Osteocyte (in vitro differentiated cells): ENCODE measurements at places on chromosomes 4 and X.

- H3K4me1 ChIP-seq = peaks cover 4% of the 10 kb centered on the region
- no peak overlapping the region for H3K27ac ChIP-seq
- H3K27me3 ChIP-seq = peaks cover 41% of the 10 kb centered on the region
- no peak for DNase-seq
- no peak overlapping the region for H3K4me3 ChIP-seq
Observed at GRCh38 chr4:174154215-174154854, 129.1 kb downstream of the FBXO8 start.

GRCh38 chr4:2296631-2297601, 35.0 kb upstream of the MXD4 start:
- peaks cover 9% of the 10 kb centered on the region for H3K4me1 ChIP-seq
- no peak overlapping the region for H3K27ac ChIP-seq
- peaks cover 21% of the 10 kb centered on the region for H3K27me3 ChIP-seq
- no peak for DNase-seq
- peaks cover 3% of the 10 kb centered on the region for H3K36me3 ChIP-seq
- no peak overlapping the region for H3K4me3 ChIP-seq

- no peak overlapping the region for H3K4me3 ChIP-seq
- no peak overlapping the region for H3K27ac ChIP-seq
- H3K4me1 ChIP-seq = no peaks in the 10 kb centered on the region
- peaks cover 3% of the 10 kb centered on the region for H3K27me3 ChIP-seq
- H3K36me3 ChIP-seq = no peaks in the 10 kb centered on the region
- DNase-seq = no peak
Observed at GRCh38 chr4:3467601-3468031, 4.5 kb downstream of the DOK7 start.

DNA sequence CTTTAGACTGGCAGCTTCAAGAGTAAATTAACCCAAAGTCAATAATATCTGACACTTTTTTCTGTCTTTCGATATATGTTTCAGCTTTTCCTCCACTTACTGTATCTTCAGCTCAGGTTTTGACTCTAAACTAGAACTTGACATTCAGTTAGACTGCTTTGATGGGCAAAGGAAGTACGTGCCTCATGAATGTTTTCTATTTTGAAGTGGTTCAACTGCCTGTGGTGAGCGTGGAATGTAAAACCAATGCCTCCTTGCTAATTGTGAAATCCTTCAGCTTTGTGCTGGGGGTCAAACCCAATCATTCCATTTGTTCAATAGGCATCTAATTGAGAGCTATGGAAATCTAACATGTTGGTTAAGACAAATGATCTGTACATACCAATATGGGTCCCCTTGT, 857.0 kb upstream of the HTR2C start:
- H3K4me1 ChIP-seq = no peaks in the 10 kb centered on the region
- no peak overlapping the region for H3K27ac ChIP-seq
- H3K36me3 ChIP-seq = no peaks in the 10 kb centered on the region
- H3K4me3 ChIP-seq = no peak overlapping the region
- H3K27me3 ChIP-seq = no peaks in the 10 kb centered on the region

GRCh38 chr4:53490161-53490956, 100.9 kb downstream of the LNX1 start:
- H3K4me3 ChIP-seq = no peak overlapping the region
- no peaks in the 10 kb centered on the region for H3K36me3 ChIP-seq
- no peaks in the 10 kb centered on the region for H3K27me3 ChIP-seq

DNA sequence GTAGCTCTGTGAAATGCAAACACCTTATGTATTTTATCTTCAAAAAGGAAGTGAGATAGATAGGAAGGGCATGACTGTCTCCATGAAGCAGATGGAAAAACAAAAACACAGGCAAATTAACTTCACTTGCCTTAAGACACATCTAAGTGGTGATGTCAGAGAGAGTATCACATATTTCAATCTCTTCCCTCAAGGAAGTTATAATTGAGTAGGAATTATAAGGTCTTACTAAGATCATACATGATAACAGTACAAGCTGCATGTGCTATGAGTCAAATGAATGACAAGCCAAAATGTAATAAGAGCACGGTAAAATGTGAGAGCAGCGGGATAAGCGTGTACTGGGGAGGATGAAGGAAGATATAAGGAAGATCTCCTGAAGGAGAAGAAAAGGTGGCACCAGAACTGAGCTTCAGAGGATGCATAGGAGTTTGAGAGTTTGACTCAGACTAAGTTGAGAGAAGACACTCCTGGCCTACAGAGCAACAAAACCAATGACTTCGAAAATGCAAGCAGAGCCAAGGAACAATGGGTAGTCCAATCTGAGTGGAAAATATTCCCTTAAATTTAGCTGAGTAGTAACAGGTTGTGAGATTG, 43.3 kb upstream of the GALNT7 start:
- peaks cover 8% of the 10 kb centered on the region for H3K4me1 ChIP-seq
- peaks cover 3% of the 10 kb centered on the region for H3K27me3 ChIP-seq
- H3K36me3 ChIP-seq = no peaks in the 10 kb centered on the region
- DNase-seq = no peak
- H3K4me3 ChIP-seq = no peak overlapping the region

- no peak overlapping the region for H3K4me3 ChIP-seq
- no peak for DNase-seq
- H3K27me3 ChIP-seq = no peaks in the 10 kb centered on the region
- H3K4me1 ChIP-seq = no peaks in the 10 kb centered on the region
- H3K36me3 ChIP-seq = no peaks in the 10 kb centered on the region
Observed at GRCh38 chrX:37599729-37600128, 28.3 kb downstream of the LANCL3 start.

DNA sequence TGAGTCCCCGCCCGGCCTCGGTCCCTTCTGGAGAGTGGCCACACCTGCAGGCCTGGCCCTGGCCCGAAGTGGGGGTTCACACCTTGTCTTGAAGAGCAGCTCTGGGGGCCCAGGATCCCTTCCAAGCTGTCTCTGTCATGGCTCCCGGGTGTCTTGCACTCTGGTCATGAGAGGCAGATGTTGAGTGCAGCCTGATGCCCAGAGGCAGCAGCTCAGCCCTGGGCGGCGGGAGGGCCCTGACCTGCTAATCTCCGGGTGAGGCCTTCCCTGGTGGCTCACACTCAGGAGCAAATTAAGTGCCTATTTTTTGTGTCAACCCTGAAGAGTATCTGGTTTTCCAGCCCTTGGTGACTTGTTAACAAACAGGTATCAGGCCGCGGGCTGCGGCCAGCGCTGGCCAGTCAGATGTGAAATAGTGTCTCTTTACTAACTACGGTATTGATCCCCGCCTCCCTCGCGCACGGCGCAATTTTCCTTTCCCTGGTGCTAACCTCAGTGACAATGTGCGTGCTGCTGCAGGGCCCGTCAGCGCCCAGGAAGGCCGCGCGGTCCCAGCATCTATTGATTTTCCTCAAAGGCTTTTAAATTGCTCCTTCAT, 24.2 kb downstream of the NKX1-1 start:
- no peak for DNase-seq
- no peak overlapping the region for H3K27ac ChIP-seq
- no peaks in the 10 kb centered on the region for H3K4me1 ChIP-seq
- no peaks in the 10 kb centered on the region for H3K27me3 ChIP-seq

DNA sequence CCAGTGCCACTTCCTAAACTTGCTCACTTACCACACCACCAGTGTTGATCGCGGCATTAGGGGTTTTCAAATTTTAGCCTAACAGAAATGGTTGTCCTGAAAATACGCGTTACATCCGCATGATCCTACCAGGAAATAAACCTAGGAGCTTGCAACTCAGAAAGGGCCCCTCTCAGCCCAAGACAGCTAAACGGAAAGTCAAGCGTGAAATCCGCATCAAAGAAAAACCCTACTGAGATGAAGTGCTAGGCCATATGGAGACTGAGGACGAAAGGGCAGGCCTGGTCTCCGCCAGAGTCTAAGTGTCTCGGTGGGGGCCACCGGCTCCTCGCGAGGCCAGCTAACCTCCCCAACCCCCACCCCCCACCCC, 626 bp downstream of the YTHDC1 start:
- peaks cover 35% of the 10 kb centered on the region for H3K4me1 ChIP-seq
- no peak for DNase-seq
- H3K27me3 ChIP-seq = peaks cover 5% of the 10 kb centered on the region
- no peaks in the 10 kb centered on the region for H3K36me3 ChIP-seq
- H3K27ac ChIP-seq = peak overlapping the region; percentile 99
- peak overlapping the region; percentile 83 for H3K4me3 ChIP-seq

DNA sequence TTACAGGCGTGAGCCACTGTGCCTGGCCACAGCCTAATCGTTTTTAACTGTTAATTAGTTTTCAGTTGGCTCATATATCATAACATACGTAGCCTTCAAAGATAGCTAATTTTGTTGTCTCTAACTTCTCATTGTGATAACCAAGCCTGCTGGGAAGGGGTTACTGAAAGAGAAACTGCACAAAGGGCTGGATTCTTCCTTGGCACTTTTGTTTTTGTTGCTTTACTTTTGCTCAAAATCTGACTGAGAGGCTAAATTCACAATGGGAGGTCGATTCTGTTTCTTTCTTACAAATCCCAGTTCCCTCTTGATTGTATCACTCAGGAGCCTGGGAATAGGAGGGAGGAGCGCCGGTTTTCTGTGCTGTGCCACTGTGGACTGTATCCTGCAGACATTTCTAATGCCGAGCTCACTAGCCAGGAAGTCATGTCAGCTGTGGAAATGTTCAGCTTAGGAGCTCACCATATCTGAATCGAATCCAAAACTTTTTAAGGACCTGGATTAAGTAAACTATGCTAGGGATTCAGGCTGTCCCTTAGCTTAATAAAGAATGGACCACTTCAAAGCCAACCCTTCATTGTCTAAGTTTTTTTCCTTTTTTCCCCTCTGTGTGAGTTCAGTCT, 120.5 kb upstream of the FAT1 start:
- peaks cover 56% of the 10 kb centered on the region for H3K4me1 ChIP-seq
- no peaks in the 10 kb centered on the region for H3K27me3 ChIP-seq
- peak overlapping the region; percentile 68 for H3K4me3 ChIP-seq
- no peak for DNase-seq
- peaks cover 6% of the 10 kb centered on the region for H3K36me3 ChIP-seq

GRCh38 chrX:65528293-65528692, 6.3 kb downstream of the LAS1L start:
- no peak overlapping the region for H3K27ac ChIP-seq
- H3K36me3 ChIP-seq = peaks cover 3% of the 10 kb centered on the region
- H3K27me3 ChIP-seq = no peaks in the 10 kb centered on the region
- peaks cover 8% of the 10 kb centered on the region for H3K4me1 ChIP-seq
- no peak overlapping the region for H3K4me3 ChIP-seq

DNA sequence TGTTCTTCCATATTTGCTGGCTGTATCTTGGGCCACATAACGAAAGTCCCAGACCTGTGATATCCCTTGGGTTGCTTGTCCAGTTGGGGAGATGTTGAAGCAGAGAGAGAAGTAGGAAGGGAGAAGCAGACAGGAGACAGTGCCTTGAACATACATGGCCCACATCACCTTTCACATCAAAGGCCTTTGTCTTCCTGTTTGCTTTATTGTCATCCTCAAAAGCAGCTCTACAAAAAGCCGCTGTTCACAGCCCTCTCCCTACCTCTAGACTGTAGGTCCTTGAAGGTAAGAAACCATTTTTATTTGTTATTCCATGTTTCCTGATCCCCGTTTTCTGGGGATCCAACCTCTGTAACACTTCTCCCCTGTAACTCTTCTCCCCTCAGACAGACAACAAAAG, 14.9 kb downstream of the USP26 start:
- DNase-seq = no peak
- no peaks in the 10 kb centered on the region for H3K4me1 ChIP-seq
- H3K27me3 ChIP-seq = no peaks in the 10 kb centered on the region
- H3K4me3 ChIP-seq = no peak overlapping the region
- no peak overlapping the region for H3K27ac ChIP-seq
- H3K36me3 ChIP-seq = no peaks in the 10 kb centered on the region

DNA sequence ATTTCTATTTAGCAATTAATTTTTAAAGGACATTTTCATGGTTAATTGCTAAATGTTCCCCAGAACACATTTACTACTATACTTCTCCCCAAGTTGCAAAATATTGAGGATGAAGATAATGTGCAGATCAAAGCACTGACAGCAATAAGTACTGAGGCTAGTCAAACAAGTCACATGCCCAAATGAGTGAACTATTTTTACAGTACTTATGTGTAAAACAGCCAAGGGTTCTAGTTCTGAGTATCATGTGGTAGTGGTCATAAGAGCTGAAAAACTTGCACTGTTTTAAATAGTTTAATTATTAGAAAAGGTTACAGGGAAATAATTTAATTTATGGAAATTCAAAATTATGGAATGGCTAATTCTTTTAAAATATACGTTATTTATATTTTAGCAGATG, 3.8 kb downstream of the GALNTL6 start:
- peaks cover 16% of the 10 kb centered on the region for H3K4me1 ChIP-seq
- H3K27ac ChIP-seq = no peak overlapping the region
- no peak overlapping the region for H3K4me3 ChIP-seq
- no peak for DNase-seq

DNA sequence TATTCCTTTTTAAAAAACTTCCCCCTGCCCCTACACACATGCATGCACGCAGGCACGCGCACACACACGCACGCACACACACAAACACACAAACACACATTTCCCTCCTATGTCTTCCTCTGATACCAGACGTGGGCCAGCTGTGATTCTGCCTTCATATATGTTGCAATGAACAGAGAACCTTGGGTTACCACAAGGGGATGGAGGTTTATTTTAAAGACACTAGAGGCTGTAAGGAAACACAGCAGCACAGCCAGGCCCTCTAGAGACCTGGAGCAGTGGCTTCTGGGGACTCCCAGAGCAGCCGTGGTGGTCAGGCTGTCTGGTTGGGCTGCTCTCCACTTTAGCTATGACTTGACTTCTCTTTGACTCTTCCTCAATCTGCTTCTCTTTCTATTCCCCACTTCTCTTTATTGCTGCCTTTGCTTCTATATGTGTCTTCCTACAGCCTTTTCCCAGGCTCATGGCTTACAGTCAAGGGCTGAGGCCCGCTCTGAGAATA, 3.2 kb upstream of the TLR10 start:
- H3K4me3 ChIP-seq = no peak overlapping the region
- H3K4me1 ChIP-seq = peaks cover 2% of the 10 kb centered on the region

- H3K36me3 ChIP-seq = no peaks in the 10 kb centered on the region
- no peaks in the 10 kb centered on the region for H3K4me1 ChIP-seq
- no peaks in the 10 kb centered on the region for H3K27me3 ChIP-seq
- H3K4me3 ChIP-seq = no peak overlapping the region
- DNase-seq = no peak
Observed at GRCh38 chr4:139223682-139224317, 46.8 kb upstream of the ELF2 start.

DNA sequence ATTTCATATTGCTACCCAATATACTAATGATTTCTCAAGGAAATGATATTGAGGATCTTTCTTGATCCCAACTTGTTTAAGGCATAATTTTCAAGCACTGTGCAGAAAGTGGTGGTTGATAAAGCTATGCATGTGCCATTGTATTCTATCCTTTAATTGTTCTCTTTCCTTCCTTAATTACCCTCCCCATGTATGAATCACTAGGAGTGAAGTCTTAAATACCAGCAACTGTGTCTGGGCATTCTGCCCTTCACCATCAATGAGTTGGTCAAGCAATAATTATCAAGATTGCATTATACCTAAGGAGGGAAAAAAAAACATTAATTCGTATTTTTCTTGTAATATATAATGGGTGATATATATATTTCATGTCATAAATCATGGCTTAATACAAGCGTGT, 111.8 kb upstream of the FRMPD4 start:
- no peak overlapping the region for H3K27ac ChIP-seq
- no peaks in the 10 kb centered on the region for H3K4me1 ChIP-seq
- H3K4me3 ChIP-seq = no peak overlapping the region
